ENCODE measurements at places on chromosomes 7 and 10.

GRCh38 chr7:68730194-68730593, 868.1 kb upstream of the AUTS2 start:
- DNase-seq: no peak

DNA sequence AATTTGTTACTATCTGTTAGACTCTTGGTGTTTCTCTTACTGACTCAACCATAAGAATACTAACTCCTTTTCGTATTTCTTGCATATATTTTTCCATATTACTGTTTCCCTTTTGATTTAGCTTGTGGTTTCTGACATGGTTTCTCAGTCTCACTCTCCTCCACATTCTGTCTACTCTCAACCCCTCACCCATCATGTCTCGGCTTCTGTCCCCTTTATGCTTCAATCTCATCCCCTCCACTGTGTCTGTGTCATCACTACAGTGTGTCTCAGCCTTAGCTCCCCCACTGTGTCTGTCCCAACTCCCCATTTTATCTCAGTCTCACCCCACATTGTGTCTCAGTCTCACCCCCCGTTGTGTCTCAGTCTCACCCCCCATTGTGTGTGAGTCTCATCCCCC, 126.9 kb downstream of the VIPR2 start:
- no peak for DNase-seq

DNA sequence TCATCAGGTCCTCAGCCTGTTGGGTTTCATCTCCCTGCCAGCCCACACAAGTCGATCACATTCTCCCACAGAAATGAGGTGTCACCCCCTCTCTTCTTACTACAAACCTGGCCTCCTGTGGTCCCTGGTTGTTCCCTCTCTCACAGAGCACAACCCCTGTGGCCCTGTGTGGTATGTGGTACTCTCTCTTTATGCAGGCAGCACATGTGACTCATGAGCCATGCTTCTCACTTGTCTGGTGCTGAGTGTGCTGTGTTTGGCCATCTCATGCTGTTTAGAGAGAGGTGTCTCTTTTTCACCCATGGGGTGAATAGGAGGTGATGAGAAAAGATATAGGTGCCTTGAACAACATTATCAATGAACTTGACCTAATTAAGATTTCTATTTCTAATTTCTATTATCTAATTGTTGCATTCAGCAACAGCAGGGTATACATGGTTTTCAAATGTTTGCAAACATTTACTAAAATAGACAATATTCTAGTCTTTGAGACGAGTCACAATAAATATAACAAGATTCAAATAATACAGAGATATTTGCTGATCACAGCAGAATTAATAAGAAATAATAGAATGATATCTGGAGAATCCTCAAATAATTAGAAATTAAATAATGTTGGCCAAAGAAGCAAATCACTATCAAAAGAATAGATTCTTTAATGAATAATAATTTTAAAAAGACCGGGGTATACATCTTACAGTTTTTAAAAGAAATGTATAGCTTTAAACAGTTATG, 633.8 kb upstream of the IGFBP3 start:
- peak; percentile 24 for DNase-seq

DNA sequence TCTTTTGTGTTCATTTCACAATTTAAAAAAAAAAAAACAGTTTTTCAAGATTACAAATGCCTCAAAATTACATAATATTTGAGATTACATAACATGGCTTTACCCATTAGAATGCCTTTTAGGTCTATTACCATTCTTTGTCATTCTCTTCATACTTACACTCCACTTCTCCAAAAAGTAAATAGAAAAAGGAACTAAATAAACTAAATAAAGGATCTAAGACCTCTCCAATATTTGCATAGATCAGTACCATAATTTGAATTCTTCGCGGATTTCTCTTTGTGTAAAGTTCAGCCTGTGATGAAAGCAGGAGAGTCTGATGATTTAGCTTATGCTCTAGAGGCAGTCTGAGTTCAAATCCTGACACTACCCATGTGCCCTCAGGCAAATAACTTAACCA, 56.4 kb upstream of the C1GALT1 start:
- DNase-seq: no peak

GRCh38 chr7:105776986-105777910, 99.2 kb downstream of the ATXN7L1 start:
- DNase-seq: no peak

DNA sequence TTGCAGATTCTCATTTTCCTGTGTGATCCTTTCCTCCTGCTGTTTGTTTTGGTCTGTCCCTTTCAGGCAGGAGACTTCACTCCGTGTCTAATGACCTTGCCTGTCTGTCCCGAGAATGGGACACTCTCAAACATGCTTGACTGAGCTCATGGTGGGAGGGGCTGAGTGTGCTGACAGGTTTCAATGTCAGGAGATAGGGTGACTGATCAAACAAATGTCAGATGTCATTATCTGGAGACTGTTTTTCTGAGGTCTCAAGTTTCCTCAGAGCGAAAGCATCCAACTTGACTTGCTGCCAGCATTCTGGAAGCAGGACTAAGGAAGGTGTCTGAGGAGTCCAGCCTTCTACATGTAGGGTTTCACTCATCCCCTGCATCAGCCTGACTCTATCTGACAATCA, 228.8 kb upstream of the KIAA1217 start:
- no peak for DNase-seq
